Fibroblast of the aortic adventitia (primary cell): ENCODE measurements at places on chromosomes 12 and 14.

- no peak for DNase-seq
Measured at GRCh38 chr14:50562841-50563240, 2.9 kb downstream of the ATL1 start.

GRCh38 chr14:57485635-57486034 lies 8.0 kb downstream of the CCDC198 start:
- DNase-seq, result no peak

GRCh38 chr12:52741375-52742195 lies 35.6 kb downstream of the KRT76 start:
- peak; percentile 61 for DNase-seq

- DNase-seq, result no peak
Measured at GRCh38 chr12:14314801-14315200, 50.7 kb upstream of the ATF7IP start.

DNA sequence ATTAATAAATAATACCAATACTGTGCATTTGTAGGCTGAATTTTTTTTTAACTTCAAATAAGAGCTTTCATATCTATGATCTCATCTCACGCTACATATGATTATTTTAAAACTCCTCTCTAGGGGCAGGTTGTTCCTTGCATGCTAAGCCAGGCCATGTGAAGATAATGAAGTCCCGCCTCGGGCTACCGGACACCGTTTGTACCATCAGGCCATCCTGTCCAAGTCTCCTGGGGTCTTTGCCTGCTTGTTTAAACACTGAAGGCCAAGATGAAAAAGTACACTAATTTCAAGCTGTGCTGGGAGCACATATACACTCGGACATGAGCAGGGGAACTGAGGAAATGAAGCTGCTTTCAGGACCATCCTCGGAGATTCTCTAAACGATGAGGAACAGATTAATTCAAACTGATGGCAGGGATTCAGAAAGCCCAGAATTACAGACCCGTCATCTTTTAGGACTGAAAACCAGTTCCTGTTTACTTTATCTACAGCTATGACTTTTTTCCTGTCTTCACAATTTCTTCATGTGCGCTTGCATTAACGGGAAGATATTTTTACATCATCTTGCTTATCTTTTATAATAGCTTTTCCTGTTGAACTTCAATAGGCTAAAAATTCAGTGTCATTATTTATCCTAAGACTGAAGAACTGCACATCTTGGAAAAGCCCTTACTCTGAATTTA lies 6.3 kb upstream of the ABHD12B start:
- DNase-seq, result peak; percentile 34

- no peak for DNase-seq
Measured at GRCh38 chr12:34399631-34400410, 377.5 kb downstream of the ALG10 start.

- DNase-seq, result no peak
Measured at GRCh38 chr12:103793512-103794045, 47.5 kb downstream of the NT5DC3 start.

DNA sequence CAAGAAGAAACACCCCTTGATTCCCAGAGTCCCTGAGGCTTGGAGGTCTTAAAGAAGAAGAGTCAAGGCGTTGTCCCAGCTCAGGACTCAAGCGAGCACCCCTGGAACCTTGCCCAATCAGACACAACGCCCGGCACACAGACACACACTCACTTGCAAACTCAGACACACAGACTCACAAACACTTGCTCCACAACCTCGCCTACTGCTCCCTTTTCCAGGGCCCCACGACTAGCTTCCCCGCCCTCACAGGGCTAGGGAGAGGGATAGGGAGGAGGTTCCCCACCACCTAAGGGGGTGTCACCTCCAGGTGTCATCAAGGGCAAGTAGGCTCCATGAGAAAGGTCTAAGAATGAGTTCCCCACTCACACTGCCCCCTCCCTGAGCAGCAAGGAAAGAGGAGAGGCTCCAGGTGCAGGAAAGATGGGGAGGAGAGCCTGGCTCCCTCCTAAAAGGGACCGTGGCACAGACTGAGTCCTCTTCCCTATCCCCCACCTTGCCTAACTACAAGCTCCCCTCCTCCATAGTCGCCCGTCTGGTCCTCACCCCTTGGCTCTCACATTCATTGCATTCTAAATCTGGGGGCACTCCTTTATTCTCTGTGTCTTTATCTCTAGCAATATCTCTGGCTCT lies 717 bp downstream of the WNT10B start:
- DNase-seq, result no peak

DNA sequence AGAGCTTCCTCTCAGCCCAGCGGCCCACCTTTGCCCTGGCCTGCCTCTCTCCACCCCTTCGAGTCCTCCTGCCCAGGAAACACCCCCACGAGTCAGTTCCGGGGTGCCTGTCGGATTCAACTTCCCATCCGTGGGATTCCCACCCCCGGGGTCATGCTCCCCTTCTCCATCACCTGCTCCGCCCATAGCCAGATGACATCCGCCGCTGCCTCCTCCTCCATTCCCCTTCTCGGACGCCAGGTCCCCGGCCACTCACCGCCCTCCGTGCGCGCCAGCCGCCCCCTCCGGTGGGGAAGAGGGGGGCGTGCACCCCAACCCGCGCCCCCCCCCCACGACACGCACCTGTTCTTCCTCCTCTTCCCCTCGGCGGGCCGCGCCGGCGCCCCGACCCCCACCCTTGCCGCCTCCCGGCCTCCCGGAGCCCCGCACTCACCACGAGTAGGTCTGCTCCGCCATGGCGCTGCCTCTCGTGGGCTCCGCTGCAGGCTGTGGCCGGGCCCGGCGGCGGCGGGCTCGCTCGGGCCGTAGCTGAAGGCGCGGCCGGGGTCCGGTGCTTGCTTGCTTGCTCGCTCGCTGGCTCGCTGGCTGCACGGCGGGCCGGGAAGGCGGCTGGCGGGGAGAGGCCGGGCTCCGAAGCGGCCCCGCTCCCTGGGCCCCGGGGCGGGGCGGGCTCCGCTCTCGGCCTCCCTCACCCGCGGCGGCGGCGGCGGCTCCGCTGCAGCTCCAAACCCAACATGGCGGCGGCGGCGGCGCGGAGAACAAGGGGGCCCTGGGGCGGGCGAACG lies 554 bp downstream of the SPPL3 start:
- DNase-seq, result peak; percentile 7

DNA sequence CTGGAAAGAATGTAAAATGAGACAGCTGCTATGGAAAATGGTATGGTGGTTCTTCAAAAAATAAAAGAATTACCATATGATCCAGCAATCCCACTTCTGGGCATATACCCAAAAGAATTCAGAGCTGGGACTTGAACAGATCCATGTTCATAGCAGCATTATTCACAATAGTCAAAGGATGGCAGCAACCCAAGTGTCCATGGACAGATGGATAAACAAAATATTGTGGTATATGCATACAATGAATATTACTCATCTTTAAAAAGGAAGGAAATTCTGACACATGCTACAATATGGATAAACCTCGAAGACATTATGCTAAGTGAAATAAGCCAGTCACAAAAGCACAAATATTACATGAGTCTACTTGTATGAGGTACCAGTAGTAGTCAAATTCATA lies 9.1 kb downstream of the RAB2B start:
- peak; percentile 91 for DNase-seq
